ENCODE measurements at places on chromosomes 7 and 10.

DNA sequence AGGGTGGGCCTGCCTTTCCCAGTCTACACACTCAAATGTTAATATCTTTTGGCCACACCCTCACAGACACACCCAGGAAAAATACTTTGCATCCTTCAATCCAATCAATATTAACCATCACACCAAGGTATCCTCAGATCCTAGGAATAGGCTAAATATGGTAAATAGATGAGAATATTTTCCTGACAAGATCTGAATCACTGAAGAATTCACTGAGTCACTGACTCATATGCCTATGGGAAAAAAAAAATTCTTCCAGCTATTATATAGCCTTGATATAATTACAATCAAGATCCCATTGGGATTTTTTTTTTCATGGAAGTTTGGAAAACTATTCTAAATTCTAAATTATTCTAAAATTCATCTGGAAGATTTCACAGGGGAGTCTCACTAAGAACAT, 65.8 kb downstream of the INHBA start:
- DNase-seq, result no peak

DNA sequence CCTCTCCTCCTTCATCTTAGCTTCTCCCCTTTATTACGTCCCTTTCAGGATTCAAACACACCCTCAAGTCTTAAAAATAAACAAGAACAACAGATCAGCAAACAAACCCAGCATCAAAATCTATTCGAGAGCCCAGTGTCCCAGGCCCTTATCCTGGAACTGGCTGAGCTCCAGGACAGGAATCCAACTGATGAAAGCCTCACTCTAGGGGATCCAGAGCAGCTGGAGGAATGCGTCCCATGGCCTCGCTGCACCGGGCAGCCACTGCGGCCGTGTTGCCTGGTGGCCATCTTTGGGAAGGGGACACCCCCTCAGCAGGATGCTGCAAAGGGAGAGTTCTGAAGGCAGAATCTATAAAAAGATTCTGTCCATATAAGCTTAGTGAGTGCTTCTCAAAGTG, 156.5 kb upstream of the BMPER start:
- no peak for DNase-seq

GRCh38 chr10:1635340-1635739, 102.0 kb downstream of the ADARB2 start:
- DNase-seq, result no peak

- no peak for DNase-seq
Observed at GRCh38 chr10:109957092-109957797, 33.9 kb upstream of the XPNPEP1 start.

GRCh38 chr10:113094114-113094486, 144.1 kb downstream of the TCF7L2 start:
- no peak for DNase-seq
